Stimulated activated CD8-positive, alpha-beta memory T cell treated with anti-CD3 and anti-CD28 coated beads, Interleukin-4, amount 100 ng/mL, for 48 hours (primary cell): ENCODE measurements at places on chromosomes 2 and 18.
A peak's percentile ranks its signal among the peaks of the same experiment; 100 is the strongest.

GRCh38 chr2:68367953-68368653 is 3.0 kb downstream of the PLEK start:
- DNase-seq, result no peak

GRCh38 chr2:240919161-240919781 is 13.1 kb downstream of the CROCC2 start:
- no peak for DNase-seq

- DNase-seq, result no peak
These were observed 41.7 kb downstream of the GALNT1 start for GRCh38 chr18:35623255-35623654.

DNA sequence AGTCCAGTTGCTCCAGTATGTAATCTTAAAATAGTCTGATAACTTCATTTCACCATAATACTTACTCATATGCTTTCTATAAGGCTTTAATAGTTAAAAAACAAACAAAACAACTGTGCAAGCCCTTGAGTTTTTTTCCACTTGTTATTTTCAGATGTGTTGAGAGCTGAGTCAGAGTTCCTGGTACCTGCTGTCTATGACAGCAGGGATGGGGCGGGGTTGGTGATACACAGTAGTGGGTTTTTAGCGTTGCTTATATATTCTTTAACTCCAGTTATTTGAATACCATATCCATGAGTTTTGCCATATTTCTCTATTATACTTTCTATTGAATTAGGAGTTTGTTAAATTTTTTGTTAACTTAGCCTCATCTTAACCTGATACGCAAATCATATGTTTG is 5.0 kb downstream of the NAPG start:
- DNase-seq, result peak; percentile 54

DNA sequence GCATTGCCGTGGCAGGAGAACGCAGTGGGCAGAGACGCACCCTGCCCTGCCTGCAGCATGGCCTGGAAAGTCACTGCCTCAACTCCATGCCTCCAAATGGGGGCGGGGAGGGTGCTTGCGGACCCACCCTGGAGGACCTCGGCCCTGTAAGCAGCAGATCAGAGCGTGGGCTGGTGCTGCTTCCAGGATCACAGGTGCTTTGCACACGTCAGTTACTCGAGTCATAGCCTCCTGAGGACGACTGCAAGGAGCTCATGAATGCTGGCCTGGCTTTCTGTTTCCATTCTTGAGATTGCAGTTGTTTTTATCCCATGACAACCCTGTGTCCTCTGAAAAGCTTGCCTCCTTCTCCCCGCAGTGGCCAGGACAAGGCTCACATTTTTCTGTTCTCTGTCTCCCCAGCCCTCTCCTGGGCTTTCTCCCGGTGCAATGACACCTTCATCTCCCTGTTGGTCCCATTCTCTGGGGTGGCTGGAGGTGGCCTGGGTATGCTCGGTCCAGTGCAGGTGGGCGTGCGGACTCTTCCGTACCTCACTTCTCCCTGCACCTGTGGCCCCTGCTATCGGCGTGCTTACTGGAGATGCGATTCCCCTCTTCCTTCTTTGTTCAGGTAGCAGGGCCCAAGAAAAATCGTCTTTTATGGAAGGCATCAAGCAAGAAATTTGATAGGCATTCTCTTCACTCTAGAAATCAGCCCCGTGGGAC is 208.0 kb downstream of the GBX2 start:
- DNase-seq, result no peak

GRCh38 chr2:51424418-51424817 is 392.5 kb upstream of the NRXN1 start:
- DNase-seq, result no peak

- no peak for DNase-seq
These were observed 15.6 kb downstream of the TRABD2A start for GRCh38 chr2:84865181-84865783.

- DNase-seq, result no peak
These were observed 2.8 kb upstream of the KCTD1 start for GRCh38 chr18:26550998-26551694.

- DNase-seq, result no peak
These were observed 67.8 kb downstream of the COA5 start for GRCh38 chr2:98540536-98540935.

DNA sequence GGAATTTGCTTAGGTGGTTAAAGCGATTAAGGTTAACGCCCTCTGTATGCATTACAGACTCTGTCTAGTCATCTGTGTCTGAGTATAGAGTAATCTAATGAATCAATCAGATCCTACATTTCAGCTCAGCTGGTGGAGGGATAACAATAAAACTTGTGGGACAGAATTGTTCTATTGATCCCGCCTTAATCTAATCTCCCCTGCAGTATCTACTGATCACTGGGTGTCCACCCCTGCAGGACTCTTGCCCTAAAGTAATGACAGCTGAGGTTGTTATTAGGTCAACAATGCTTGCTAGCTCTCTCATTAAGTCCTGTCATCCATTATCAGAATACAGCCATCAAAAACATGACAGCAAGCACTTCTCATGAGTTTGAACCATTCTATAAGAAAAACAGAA is 462.6 kb upstream of the TMEFF2 start:
- no peak for DNase-seq

GRCh38 chr18:32902568-32903330 is 129.9 kb upstream of the KLHL14 start:
- no peak for DNase-seq

GRCh38 chr2:141508806-141509595 is 621.8 kb downstream of the LRP1B start:
- no peak for DNase-seq

GRCh38 chr2:36857713-36858112 is 108.6 kb downstream of the STRN start:
- no peak for DNase-seq

- DNase-seq, result no peak
These were observed 336.5 kb downstream of the TNS1 start for GRCh38 chr2:217666338-217666737.

DNA sequence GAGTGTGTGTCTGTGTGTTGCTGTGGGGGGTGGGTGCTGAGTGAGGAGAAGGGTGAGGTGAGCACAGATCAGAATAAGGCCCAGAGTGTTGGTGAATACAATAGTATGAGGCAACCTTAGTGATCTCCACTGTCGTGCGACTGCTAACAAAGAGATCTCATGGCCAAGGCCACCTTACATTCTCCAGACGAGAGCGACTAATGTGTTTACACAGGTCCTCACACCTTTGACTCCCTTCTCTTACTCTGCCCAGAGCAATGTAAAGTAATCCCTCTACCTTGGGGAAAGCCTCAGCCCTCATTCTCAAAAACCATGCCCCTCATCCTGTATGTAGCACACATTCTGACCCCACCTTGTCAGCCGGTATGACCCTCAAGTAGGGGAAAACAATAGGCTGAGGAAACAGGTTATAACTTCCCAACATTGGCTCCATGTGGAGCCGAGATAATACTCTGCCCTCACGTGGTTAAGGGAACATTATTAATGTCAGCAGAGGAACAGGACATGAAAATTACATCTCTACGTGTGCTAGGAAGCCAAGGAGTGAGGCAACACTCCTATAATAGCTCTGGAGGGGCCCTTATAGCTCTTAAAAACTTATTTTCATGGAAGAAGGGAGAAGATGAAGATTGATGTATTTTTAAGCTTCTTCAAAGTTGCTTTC is 323.0 kb upstream of the NT5C1B start:
- DNase-seq, result no peak

DNA sequence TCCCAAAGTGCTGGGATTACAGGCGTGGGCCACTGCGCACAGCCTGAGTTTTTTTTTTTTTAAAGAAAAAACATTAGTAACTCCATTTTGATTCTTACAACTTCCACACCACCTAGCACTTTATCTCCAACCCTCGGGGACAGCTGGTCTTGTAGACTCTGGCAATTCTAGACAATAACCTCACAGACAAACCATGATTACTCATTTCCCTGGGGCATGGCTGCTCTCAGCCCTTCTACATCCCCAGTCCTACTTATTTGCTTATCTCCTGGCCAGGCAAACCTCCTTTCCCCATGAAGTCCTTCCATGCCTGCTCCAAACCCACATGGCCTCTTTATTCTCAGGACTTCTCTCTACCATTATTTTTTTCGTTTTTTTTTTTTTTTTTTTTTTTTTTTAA is 91.1 kb downstream of the ACTR3 start:
- no peak for DNase-seq

DNA sequence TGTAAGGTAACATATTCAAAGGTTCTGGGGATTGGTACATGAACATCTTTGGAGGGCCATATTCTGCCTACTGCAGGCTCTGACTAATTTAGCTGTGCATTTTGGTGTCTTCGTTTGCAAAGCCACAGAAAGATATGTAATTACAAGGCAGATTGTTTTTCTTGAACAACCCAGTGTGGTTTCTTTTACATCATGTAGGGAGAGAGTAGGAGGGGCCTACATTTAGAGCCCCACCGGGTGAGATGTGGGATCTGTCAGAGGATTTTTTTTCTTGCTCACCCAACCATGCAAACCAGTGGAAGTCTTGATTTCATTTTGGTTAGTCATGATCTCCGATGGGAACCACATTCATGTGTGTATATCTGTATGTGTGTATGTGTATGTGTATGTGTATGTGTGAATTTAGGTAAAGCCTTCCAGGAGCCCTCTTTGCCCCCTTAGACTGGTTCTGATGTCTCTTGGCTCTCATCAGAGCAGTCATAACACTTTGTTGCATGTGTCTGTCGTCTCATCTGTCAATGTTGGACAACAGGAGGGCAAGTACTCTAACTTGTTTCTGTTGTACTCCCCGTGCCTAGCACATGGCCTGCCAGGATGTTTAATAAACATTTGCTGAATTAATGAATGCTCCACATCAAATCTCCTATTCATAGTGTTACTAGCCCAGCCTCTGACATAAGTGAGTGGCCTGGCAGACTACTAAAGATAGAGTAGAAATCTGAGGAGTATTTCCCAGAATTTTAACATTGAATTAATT is 239.9 kb downstream of the MTX2 start:
- DNase-seq, result peak; percentile 38

DNA sequence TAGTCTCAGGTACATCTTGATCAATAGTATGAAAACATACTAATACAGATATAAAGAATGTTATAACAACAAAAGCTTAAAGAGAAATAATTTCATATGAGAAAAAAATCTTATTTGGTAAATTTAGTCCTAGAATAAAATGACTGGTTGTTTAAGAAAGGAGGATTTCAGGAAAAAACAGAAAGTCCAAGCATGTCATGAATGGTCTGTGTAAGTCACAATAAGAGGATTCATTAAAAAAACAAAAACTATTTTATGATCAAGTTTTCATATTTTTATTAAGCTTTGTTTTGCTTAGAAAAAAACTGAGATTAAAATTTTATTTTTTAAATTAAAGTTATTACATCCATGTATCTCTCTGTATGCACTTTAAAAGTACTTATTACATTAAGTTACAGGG is 353.9 kb upstream of the SPHKAP start:
- DNase-seq, result no peak

DNA sequence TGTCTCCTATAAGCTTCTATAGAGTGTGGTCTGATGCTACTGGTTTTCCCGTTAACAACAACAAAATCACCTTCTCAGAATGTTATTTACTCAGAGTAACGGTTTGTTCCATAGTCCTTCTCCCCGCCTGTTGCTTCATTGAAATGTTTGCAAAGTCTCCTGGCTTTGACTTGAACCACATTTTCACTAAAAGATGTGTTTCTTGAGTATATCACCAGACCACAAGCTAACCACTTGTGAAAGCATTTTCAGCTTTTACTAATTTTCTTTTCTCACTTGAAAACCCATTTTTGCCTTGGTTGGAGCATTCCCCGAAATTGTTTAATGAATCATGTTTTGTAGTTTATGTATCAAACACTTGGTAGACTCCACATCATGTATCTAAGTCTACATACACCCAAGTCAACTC is 121.2 kb downstream of the DPP4 start:
- DNase-seq, result no peak

DNA sequence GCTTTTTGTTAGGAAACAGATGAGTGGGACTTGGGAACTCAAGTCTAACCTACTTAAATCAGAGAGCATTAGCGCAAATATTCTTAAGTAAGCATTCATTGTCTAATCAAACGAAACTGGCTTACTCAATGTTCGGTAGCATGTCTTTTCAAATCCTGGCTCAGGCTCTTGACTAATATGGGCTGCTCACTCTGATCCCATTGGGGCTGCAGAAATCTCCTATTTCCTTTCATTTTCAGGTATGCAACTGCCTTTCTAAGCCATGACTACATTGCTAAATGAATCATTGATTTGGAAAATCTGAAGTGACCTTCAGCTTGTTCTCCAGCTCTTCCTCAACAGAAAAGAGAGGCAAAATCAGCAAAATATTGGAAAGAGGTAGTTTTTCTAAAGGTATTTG is 2084.4 kb upstream of the PIK3C3 start:
- no peak for DNase-seq

DNA sequence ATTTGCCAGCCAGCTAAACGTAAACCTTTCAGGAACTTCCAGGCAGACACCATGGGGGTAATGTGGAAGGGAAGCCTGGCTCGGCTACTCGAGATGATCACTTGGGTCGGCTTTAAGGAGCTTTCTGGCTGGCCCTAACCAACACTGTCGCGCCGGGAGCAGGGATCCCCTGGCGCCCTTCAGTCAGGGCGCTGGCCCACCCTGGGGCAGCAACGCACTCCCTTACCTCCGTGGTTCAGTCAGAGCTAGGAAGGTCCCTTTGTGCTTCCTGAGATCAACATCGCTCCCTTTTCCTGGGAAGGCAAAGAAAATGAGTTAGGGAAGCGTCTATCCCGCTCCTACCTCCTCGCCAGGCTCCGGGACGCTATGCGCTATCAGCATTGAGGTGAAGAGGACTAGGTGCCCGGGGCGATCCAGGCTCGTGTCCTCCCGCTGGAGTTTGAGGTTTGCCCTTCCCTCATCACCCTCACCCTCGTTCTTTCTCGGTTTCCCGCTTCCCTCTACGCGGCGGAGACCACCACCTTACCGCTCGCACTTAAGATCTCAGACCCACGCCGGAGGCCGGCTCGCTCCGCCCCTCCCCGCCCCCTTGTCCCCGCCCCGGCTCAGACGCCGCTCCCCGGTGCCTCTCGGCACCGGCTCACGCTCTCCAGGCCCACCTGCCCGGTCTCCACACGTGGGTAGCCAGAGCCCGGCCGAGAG is 449 bp upstream of the ATRAID start:
- DNase-seq, result no peak

- no peak for DNase-seq
These were observed 880.6 kb upstream of the ID2 start for GRCh38 chr2:7801212-7801611.

DNA sequence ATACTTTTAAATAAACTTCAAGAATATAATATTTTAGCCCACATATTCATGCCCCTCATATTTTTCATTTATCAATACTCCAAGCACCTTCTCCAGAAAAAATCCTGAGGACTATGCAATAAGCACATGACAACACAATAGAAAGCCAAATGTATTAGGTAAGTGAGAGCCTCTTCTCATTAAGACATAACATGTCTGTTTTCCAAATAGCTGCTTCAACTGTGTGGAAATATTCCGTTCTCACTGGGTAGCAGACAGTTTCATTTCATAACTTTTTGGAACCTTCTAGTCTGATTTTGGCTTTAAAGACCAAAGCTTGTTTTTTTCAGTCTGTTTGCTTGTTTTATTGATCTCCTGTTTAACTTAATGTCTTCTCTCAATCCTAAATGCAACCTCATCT is 137.8 kb downstream of the PIK3C3 start:
- no peak for DNase-seq
